ENCODE measurements at places on chromosomes 11 and 22. TPM values are rescaled to one million over a fixed set of nuclear protein-coding genes. Genes with fewer than 3 reads are reported as not detected.

The AGBL2 gene
- 3.2 TPM for polyA plus RNA-seq

The FOXRED1 gene
- polyA plus RNA-seq: 22.2 TPM

The ADORA2A gene
- 54.9 TPM for polyA plus RNA-seq

The ADSL gene
- polyA plus RNA-seq: 62.9 TPM

The GAL3ST1 gene
- 3.3 TPM for polyA plus RNA-seq

The UBQLNL gene
- polyA plus RNA-seq: 0.39 TPM

All from lung (tissue), 17 donors.